ENCODE measurements at places on chromosomes 3 and 15.

- peak; percentile 81 for DNase-seq
These were observed 29.3 kb upstream of the TPM1 start for GRCh38 chr15:63013052-63013808.

- no peak for DNase-seq
These were observed 169.3 kb upstream of the BHLHE40 start for GRCh38 chr3:4809922-4810321.

DNA sequence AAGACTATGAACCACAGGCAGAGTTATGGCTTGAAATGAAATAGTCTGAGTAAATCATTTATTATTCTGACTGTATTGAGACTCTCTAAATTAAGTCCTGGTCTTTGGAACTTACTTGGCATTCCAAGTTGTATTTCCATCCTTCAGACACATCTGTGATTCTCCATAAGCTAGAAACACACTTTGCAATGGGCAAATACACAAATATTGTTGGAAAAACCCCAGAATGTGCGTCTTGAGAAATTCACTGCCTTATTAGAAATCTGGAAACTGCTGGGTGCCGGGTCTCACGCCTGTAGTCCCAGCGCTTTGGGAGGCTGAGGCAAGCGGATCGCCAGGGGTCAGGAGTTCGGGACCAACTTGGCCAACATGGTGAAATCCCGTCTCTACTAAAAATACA lies 87.8 kb downstream of the WWTR1 start:
- DNase-seq, result no peak

DNA sequence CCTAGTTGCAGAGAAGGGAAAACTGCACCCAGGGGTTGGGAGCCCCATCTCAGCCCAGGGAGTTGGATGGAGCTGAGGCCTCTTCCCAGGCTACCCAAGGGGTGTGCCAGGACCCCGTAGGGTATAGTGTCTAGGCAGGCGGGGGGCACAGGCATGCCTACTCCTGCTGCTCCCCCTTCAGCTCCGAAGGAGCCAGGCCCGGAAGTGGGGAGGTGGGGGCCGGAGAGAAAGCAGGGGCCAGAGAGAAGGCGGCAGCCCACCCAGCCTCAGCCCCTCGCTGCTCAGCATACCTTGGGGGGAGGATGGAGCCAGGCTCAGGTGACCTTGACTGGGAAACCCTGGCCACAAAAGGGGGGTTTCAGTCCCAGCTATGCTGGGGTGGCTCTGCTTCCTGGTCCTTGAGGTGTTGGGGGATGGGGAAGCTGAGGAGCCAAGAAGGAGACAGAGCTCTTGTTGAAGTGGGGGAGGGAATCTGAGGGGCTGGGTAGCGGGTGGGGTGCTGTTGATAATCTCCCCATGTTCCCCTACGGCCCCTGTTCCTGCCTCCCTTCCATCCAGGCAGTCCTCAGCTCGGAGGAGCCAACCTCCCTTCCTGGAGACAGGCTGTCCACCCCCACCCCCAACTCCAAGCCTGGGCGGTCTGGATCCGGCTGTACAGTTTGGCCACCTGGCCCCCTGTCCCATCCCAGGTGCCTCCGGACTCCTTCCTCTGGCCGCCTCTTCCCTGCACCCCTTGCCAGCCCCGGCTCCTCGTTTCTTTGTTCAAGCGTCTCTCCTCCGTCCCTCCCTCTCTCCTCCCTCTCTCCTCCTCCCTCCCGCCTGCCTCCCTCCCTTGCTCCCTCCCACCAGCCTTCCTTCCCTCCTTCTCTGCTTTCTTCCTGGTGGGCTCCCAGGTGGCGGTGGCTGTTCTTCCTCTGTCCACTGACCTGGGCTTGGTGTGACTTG lies 1.7 kb downstream of the SEMA3F start:
- DNase-seq, result peak; percentile 46

GRCh38 chr3:21435871-21436270 lies 315.1 kb downstream of the ZNF385D start:
- DNase-seq, result peak; percentile 59

DNA sequence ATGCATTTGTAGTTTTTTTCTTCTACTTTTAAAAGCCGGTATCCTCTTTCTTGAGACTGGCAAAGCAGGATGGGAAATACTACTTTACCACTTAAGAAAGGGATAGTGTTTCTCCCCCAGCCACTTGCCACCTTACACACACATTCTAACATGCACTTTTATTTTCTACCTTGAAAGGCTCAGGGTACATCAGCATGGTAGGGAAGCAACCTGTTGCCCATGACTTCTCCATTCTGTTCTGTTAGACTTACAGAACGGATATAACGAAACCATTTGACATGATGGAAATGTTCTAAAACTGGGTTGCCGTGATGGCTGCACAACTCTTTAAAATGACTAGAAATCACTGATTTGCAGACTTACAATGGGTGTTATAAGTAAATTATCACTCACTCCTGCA lies 405.5 kb downstream of the SHQ1 start:
- DNase-seq, result no peak

DNA sequence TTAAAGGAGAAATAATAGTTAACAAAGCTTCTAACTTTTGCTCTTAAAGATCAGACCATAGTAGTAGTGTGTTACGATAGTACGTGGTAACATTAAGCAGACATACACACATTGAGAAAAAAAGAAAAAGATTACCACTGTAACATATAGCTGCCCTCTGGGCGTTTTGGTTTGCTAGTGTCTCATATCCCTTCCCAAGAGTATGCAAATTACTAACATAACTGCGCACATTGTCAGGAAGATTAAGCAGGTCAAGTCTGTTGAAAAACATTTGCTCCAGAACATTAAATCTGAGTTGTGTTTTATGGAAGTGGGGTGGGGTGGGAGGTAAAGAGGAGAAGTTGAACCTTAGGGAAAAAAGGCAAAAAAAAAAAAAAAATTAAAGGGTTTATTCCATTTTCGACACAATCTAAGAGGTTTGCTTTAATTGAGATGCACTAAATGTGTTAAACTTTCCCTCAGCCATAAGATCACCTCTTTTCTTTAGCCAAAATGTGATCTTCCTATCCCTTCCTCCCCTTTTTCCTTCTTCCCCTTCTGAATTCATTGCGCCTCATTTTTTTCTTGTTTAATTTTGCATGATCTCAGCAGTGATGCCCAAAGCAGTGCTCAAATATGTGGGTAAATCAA lies 1.5 kb upstream of the LRIG1 start:
- no peak for DNase-seq

DNA sequence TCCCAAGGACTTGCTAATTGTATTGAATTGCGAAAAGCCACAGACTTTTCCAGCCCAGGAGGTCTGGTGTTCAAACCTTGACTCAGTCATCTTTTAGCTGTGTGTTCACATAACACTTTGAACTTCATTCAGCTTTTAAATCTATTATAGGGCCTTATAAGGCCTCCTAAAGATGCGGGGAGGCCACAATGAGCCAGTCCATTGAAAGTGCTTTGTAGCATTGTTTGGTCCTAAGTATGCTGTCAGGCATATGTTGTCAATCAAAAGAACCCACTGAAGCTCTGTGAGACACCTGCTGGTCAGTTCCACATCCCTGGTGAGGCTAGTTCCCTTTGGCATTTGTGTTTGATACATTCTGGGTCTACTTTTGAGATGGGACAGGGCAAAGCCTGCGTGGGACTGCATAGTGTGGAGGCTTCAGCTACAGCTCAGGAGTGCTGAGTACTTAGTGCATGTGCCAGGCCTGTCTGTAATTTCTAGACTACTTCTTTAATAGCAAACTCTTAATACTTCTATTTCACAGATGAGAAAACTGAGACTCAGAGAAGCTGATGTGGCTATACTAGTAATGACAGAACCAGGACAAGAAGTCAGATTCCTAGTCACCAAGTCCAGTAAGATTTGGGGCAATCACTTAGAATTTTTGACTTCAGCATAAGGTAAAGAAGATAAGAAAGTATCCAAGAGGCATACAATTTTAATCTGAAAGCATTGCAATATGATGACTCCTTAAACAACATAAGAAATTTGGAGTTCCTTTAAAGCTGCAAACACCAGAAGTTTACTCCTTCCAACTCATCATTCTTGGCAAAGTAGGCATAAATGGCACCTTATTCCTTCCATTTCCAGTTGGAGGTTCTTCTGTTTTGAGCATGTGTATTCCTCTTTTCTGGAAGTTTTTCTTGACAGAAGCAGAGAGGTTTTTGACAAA lies 213.0 kb downstream of the PDCD6IP start:
- no peak for DNase-seq

- DNase-seq, result no peak
These were observed 32.5 kb downstream of the KLF13 start for GRCh38 chr15:31358957-31359701.

DNA sequence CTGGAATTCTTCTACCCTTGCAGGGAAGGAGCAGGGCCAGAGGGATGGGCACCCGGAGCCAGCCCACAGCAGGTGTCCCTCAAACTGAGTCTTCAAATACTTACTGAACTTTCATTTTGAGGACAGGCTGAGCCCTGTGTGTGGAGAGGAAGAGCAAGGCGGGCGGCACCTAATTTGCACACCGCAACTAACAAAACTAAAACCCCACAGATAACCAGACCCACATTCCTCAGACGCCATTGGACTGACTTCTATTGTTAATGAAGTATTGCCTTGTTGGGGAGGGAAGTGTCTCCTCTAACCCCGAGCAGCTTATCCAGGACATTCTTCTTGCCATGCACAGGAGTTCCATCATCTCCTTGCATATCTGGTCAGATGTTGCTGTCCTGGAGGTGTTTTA lies 105.2 kb upstream of the NR2E3 start:
- no peak for DNase-seq

GRCh38 chr3:116920826-116921610 lies 211.4 kb downstream of the TUSC7 start:
- no peak for DNase-seq
